ENCODE measurements at places on chromosomes 12 and 14. TPM values are rescaled to one million over a fixed set of nuclear protein-coding genes. Genes with fewer than 3 reads are reported as not detected.

- DNase-seq = no peak
Measured at GRCh38 chr14:89378119-89378518, 38.9 kb downstream of the FOXN3 start.

- DNase-seq = no peak
Measured at GRCh38 chr12:6563448-6564050, 4.5 kb downstream of the NOP2 start.

RPAP3 gene
- total RNA-seq = 14.1 TPM

RTL1 gene
- not detected for total RNA-seq

FAM181A gene
- not detected for total RNA-seq
